GM23248 (cell line): ENCODE measurements at places on chromosomes 5 and 9. TPM values are rescaled to one million over a fixed set of nuclear protein-coding genes. Genes with fewer than 3 reads are reported as not detected.
A peak's percentile ranks its signal among the peaks of the same experiment; 100 is the strongest.

GRCh38 chr9:18520416-18521047, 46.6 kb downstream of the ADAMTSL1 start:
- DNase-seq: peak; percentile 42

- DNase-seq: no peak
Measured at GRCh38 chr9:136713550-136713949, 1.2 kb downstream of the DIPK1B start.

DNA sequence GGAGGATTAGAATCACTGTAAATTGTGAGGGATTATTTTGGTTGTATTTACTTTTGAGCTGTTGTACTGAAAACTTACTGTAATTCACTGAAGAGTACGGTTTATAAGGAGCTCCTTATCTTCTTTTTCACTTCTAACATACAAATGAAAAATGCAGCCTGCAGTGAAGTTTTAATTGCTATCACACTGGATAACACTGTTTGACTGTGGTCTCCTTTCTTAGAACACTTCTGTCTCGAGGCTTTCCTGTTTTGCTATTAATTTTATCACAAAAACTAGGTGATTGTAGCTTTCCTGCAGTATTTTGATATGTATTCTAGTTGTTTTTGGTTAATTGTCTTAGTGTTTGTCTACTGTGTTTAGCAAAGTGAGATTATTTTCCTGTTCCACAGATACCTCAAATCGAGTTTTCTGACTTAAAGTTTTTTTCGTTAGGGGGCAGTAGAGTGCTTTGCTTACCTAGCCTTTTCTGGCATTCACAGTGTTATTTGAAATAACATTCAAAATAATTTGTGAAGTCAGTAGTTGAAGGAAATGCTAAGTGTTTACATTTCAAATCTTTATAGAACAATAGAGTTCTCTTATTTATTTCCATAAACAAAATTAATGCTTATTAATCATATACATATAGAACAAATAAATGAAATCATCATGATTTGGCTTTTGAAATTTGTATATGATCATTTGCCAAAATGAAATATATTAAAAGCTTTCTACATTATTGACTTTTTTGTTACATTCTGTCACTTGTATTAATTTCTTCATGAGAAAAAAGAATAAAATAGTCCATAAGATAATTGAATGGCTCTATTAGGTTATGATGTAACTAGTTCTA, 52.9 kb downstream of the COMMD10 start:
- peak; percentile 71 for DNase-seq

GRCh38 chr5:43648499-43649124, 45.6 kb downstream of the NNT start:
- DNase-seq: peak; percentile 45

DNA sequence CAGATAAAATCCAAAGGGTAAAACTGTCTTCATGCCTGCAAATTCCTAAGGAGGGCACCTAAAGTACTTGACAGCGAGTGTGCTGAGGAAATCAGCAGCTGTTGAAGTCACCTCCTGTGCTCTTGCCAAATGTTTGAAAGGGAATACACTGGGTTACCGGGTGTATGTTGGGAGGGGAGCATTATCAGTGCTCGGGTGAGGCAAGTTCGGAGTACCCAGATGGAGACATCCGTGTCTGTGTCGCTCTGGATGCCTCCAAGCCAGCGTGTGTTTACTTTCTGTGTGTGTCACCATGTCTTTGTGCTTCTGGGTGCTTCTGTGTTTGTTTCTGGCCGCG, 727 bp upstream of the ADRB2 start:
- no peak for DNase-seq

DNA sequence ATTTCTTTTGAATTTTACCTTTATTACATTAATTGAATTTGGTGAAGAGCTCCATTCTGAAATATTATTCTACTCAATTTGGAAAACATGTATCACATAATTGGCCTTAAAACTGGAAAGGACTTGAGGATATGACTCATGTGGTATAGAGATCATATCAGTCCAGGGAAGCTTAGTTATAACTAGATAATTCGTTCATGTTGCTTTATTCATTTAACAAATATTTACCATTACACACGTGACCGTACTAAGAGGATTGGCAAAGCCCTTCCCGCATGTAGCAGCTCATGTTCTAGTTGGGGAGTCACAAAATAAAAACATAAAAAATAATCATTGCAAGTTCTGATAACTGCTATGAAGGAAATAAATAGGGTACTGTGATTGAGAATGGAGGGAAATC, 1816.5 kb downstream of the MAT2B start:
- DNase-seq: no peak

GRCh38 chr5:149024477-149024876, 38.4 kb downstream of the SH3TC2 start:
- DNase-seq: peak; percentile 33

GRCh38 chr5:28301712-28302111, 1263.3 kb upstream of the CDH9 start:
- peak; percentile 3 for DNase-seq

The IL3 gene
- total RNA-seq: not detected in 2 replicates

The CLIC3 gene
- 33.3 and 37.7 TPM in 2 replicates for total RNA-seq

The MEGF10 gene
- total RNA-seq: not detected in 2 replicates

The DDX4 gene
- total RNA-seq: not detected in 2 replicates
